ENCODE measurements at places on chromosomes 16 and 17. TPM values are rescaled to one million over a fixed set of nuclear protein-coding genes. Genes with fewer than 3 reads are reported as not detected.
A peak's percentile ranks its signal among the peaks of the same experiment; 100 is the strongest.

GRCh38 chr17:78959803-78960202 is 19.9 kb downstream of the LGALS3BP start:
- H3K4me3 ChIP-seq, result no peak overlapping the region
- DNase-seq, result no peak
- no peak overlapping the region for H3K27ac ChIP-seq
- no peaks in the 10 kb centered on the region for H3K27me3 ChIP-seq

DNA sequence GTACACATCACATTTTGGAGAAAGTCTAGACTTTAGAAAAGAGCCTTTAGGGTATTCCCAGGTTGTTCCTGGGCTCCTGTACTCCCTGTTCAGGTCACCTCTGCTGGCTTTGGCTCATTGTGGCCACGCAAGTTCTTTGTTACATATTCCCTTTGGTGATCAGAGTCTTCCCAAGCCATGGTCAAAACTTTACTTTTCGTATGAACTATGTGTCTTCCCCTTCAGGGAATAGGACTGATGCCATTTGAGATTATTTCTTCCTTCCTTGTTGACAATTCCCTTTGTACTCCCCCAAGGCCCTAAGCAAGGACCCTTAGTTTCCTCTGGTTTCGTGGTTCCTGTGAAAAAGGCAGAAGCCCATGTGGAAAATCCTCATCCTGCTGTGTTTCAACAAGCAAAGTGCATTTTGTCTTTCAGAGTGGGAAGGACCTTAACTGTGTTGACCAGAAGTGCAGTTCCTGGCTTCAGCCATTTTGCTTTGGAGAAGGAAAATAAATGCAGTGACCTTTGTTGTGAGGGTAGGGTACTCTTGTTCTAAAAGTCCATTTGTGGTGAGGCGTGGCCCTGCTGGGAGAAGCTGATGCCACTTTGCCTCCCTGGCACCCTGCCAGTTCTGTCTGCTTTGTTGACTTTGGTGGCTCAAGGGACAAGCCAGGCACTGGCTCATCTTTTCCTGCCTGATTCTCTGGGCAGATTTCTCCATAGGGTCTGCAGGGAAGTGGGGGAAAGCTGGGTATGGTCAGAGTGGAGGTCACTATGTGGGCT is 55.1 kb downstream of the ZNRF1 start:
- H3K27ac ChIP-seq, result peak overlapping the region; percentile 53
- H3K4me1 ChIP-seq, result peaks cover 13% of the 10 kb centered on the region
- no peak overlapping the region for H3K4me3 ChIP-seq
- no peaks in the 10 kb centered on the region for H3K36me3 ChIP-seq

GRCh38 chr16:72198021-72198711 is 26.2 kb upstream of the PMFBP1 start:
- H3K36me3 ChIP-seq, result no peaks in the 10 kb centered on the region
- no peaks in the 10 kb centered on the region for H3K4me1 ChIP-seq
- DNase-seq, result peak; percentile 81
- no peaks in the 10 kb centered on the region for H3K27me3 ChIP-seq
- no peak overlapping the region for H3K4me3 ChIP-seq

- no peak overlapping the region for H3K27ac ChIP-seq
- DNase-seq, result no peak
- H3K4me3 ChIP-seq, result no peak overlapping the region
- no peaks in the 10 kb centered on the region for H3K4me1 ChIP-seq
- H3K27me3 ChIP-seq, result no peaks in the 10 kb centered on the region
These were observed 2294.4 kb downstream of the TP53TG3F start for GRCh38 chr16:35753559-35754390.

Gene PRAC1
- total RNA-seq, result not detected
